ENCODE measurements at places on chromosomes 13 and 19.

DNA sequence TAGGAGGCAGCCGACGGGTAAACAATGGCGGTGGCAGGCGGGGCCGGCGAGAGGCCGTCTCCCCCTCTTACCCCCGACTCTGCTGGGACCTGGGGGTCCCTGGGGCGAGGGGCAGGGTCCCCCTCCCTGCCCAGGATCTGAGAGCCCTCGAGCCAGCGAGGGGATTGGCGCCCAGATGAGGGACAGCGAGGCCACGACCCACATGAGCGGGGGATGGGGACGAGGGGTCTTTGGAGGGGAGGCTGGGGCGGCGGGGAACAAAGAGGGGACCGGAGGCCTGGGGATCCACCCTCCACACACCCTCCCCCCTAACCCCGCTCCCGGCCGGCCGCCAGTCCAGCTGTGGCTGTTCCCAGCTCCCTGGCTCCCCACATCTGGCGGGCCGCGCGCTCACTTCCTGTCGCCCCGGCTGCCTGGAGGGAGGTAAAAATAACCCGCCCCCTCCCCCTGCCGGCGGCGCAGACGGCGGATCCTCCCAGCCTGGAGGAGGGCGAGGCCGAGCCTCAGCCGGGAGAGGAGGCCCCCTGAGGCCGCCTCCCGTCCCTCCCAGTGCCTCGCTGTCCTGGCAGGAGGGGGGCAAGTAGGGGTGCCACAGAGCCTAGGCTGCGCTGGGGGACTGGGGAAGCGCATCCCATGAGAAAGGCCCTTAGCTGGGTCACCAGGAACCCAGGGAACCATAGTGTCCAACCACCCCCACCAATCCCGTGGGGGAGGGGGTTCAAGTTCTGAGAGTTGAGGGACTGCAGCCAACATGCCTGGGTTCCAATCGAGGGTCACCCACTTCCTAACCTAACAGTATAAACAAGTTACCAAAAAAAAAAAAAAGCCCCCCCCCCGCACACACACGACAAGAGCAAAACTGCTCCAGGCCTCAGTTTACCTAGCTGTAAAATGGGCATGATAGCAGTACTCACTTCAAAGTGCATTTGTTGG lies 29.3 kb upstream of the NANOS3 start:
- peak; percentile 21 for DNase-seq

- no peak for DNase-seq
These were observed 156.9 kb downstream of the SIPA1L3 start for GRCh38 chr19:38063928-38064327.

DNA sequence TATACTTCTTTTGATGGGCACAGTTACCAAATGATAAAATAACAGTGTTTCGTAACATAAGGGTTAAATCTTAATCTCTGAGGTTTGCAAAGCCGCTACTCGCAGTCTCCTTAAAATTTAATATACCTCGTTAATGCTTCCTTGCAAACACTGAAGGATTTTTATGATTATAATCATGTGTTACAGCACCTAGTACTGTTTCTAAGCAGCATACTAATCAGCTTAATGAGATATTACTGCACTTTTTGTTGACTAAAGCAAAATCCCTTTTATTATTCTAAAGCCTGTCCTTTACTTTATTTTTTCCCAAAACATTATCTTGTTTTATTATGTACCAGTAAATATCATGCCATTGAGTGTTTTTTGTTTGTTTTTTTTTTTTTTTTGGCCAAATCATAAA lies 70.5 kb downstream of the ZNF536 start:
- DNase-seq, result no peak

DNA sequence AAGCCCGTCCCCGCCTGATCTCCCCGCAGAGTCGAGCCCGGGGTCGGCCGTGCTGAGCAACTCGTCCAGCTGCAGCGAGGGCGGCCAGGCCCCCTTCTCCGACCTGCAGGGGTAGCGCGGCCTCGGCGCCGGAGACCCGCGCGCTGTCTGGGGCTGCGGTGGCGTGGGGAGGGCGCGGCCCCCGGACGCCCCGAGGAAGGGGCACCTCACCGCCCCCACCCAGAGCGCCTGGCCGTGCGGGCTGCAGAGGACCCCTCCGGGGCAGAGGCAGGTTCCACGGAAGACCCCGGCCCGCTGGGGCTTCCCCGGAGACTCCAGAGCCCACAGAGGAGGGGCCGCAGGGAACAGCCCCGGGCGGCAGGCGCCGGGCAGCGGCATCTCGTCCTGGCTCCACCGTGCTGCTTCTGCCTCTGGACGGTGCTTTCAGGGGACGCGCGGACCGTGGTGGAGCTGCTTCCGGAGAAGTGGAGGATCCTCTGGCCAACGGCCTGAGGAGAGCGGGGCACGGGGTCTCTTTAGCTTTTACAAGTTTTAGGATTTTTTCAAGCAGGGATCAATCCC lies 8.8 kb upstream of the F7 start:
- no peak for DNase-seq

DNA sequence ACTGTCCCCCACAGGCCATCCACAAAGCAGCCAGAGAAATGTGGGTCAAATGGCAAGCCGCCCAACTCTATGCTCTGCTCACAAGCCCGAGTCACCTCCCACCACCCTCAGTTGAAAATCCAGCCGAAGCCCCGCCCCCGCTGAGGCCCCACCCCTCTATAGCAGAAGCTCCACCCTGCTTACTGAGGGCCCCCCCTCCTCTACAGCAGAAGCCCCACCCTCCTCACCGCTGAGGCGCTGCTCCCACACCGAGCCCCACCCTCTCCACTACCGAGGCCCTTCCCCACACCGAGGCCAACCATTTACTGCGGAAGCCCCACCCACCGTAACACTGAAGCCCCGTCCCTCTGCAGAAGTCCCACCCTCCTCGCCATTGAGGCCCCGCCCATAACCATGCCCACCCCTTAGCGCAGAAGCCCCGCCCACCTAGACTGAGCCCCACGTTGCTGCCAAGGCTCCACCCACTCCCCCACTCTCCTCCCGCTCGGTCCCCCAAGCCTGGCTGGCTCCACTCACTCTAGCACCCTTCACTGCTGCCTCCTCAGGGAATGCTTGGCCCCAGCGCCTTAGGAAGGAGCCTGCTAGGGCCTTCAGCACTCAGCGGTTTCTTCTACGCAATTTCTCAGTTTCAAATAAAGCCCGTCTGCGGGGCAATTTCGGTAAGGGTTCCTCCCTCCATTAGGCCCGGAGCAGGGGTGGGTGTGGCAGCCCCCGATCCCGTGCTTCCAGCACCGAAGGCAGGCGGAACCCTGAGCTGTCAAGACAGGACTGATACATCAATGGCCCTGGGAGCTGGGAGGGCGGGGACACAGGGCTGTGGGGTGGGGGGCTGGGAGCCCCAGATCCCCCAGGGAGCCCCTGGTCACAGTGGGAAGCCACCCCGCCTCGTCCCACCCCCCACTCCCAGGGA lies 9.0 kb upstream of the MYDGF start:
- no peak for DNase-seq

DNA sequence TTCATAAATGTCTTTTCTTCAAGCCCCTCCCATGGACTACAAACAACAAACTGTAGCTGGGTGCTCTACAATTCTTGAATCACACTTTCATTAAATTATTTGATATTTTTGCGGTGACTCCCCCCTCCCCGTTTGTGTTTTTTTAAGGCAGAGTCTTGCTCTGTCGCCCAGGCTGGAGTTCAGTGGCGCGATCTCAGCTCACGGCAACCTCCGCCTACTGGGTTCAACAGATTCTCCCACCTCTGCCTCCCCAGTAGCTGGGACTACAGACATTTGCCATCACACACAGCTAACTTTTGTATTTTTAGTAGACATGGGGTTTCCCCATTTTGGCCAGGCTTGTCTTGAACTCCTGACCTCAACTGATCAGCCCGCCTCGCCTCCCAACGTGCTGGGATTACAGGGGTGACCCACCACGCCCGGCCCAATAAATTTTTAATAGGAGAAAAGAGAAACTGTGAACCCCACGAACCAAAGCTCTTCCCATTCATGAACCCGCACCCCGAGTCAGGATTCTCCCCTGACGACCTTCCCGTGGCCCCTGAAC lies 703 bp downstream of the ZNF506 start:
- no peak for DNase-seq

DNA sequence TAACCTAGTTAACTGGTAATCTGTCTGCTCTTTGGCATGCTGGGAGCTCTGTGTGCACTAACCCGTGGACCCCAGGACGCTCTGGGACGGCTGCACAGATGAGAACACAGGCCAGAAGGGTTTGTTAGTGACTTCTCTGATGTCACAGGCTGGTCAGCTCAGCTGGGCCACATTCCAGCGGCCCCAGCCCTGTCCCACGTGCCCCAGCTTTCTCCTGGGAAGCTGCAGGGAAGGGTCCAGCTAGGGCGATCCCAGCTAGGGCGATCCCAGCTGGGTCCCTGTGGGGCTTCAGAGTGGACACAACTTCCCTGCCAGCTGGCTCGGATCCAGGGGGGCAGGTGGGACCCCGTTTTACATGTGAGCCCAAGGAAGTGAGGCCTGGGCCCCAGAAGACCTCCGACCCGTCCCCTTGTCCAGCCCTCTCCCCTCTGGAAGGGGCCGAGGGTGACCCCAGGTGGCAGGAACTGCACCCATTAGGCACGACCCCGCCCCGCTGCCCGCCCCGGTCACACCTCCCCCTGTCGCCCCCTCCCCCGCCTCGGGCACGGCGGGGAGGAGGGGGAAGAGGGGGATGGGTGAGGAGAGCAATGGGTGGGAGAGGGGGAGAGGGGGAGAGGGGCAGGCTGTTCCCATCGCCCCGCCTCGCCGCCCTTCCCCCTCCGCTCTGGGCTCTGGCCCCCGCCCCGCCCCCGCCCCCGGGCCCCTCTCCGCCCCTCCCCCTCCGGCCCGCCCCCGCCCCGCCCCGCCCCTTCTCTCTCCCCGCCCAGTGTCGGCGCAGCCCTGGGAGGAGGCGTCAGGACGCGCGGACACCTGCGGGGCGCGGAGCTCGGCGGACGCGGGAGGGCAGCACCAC lies 75.2 kb upstream of the MCF2L start:
- no peak for DNase-seq

- DNase-seq, result no peak
These were observed 372.1 kb downstream of the UQCRFS1 start for GRCh38 chr19:28840891-28841290.

DNA sequence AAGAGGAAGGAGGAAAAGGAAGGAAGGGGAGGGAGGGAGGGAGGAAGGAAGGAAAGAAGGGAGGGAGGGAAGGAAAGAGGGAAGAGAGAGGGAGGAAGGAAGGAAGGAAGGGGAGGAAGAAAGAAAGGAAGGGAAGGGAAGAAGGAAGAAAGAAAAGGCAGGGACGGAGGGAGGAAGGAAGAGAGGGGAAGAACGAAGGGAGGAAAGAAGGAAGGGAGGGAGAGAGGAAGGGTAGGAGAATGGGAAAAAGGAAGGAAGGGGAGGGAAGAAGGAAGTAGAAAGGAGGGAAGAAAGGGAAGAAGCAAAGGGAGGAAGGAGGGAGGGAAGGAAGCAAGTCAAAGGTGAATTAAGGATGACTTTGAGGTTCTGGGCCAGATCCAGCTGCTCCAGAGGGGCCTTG lies 3.0 kb downstream of the ACSBG2 start:
- no peak for DNase-seq

GRCh38 chr13:34322014-34322742 lies 504.2 kb downstream of the RFC3 start:
- DNase-seq, result no peak

DNA sequence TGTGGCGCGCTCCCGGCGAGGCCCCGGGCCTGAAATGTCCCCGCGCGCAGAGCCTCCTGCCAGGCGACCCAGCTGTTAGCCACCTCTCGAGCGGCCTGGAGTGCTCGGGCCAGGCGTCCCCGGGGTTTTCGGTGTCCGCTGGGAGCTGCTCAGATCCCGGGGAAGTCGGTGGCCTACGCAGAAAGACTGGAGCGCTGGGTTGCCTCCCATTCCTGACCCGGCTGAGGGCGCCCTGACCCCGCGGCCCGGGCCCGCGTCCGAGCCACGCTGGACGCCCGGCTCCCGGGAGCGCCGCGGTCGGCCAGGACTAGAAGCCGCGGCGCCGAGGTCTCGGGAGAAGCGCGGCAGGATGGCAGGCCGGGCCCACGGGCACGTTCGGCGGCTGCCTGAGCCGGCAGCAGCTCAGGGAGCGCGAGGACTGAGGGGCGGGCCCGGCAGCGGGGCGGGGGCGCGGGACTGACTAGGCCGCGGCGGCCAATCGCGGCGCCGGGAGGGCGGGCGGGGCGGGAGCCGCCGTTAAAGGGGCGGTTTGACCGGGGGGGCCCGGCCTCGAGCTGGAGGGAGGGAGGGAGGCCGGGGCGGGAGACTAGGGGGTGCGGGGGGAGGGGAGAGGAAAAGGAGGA lies 1.3 kb upstream of the ZIC2 start:
- DNase-seq, result no peak

GRCh38 chr13:34591129-34591528 lies 350.9 kb upstream of the NBEA start:
- no peak for DNase-seq

- no peak for DNase-seq
These were observed 30.0 kb downstream of the FLT1 start for GRCh38 chr13:28464861-28465460.

GRCh38 chr13:77846173-77846572 lies 72.5 kb downstream of the EDNRB start:
- DNase-seq, result no peak

- no peak for DNase-seq
These were observed 940.0 kb downstream of the EFNB2 start for GRCh38 chr13:105595471-105595870.

GRCh38 chr13:39106216-39107005 lies 68.2 kb downstream of the NHLRC3 start:
- no peak for DNase-seq

DNA sequence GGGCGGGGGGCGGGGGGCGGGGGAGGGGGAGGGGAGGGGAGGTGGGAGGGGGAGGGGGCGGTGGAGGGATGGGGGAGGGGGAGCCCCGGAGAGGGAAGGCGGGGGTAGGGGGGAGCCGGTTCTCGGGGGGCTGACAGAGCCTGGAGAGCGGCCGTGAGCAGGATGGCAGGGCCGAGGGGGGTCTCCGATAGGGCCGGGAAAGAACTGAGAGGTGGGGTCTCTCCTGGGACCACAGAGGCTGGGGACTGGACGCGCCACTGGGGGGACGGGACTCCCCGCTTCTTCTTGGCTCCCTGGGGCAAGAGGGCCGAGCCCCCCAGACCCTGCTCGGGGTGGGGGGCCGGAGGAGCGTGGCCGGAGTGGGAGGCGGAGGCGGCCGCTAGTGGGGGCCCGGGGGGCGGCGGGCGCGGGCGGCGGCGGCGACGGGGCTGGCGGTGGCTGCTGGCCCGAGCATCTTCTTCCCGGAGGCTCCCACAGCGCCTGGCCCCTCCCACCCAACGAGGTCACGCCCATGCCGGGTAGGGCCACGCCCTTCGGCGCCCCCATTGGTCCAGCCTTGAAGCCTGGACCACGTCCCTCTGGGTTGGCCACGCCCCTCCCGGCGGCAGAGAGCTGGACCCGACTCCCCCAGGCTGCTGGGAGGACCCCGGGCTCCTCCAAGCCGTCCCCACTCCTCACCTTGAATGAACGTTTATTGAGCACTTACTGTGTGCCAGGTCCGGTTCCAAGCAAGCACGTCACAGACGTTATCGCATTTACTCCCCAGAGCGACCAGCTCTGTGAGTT lies at the start of gene NOVA2:
Gene NOVA2 (minus strand): TSS at position 313 of the 786 bp plus-strand sequence. CDS start 514 bp downstream, outside the sequence.
- peak; percentile 94 for DNase-seq
